ENCODE measurements at places on chromosomes 12 and 14.

GRCh38 chr12:57521525-57522010 lies 1.1 kb upstream of the MBD6 start:
- no peak for DNase-seq

DNA sequence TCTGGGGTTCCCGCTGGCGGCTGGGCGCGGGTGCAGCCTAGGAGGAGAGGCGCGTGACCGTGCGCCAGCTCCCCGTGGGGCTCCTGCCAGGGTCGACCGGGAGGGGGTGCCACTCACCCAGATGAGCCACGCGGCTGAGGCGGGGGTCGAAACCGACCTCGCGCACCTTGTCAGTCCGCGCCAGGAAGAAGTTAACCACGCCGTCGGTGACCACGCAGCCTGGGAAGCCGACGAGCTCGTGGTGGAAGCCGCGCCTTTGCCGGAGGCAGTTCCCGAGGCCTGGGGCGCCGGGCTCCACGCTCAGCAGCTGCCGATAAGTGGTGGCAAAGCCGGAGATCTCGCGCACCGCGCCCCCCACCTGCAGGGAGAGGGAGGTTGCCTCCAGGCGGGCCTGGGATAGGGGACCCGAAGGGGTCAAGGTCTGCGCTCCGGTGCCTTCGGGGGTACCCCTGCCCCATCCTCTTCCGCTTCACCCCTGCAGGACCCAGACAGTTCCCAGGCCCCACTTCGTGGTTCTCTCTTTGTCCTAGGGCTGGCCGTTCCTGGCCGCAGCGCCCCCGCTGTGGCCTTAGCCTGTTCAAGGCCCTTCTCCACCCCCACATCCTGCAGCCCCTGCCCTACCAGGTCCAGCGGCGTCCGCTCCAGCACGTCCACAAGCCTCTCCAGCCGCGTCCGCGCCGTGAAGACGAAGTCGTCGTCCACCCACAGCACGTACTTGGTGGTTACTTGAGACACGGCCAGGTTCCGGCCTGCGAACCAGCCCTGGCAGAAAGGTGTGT lies 5.3 kb downstream of the B4GALNT1 start:
- DNase-seq = no peak

GRCh38 chr12:111687952-111688351 lies 2.1 kb downstream of the ACAD10 start:
- no peak for DNase-seq

GRCh38 chr14:100039903-100040302 lies 25.3 kb upstream of the EVL start:
- no peak for DNase-seq

GRCh38 chr12:2382370-2383155 lies 329.8 kb downstream of the CACNA1C start:
- peak; percentile 32 for DNase-seq

DNA sequence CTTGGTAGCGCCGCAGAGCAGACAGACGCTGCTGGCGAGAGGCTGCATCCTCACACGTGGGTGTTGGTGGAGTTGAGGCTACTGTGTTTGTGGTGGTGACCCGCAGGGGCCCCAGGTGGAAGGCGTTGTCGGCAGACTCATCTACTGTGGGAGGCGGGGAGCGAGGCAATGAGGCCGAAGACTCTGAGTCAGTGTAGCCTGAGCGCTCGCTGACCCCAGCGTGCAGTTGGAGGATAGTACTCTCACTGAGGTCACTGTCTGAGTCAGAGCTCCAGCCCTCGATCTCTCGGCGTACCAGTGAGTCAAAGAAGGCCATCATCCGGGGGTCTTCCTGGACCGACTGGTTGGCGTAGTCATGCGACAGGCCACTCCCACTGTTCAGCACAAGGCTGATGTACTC lies 76.0 kb upstream of the ACTN1 start:
- no peak for DNase-seq

GRCh38 chr14:105090493-105091053 lies 25.3 kb upstream of the GPR132 start:
- DNase-seq = peak; percentile 41

- no peak for DNase-seq
Measured at GRCh38 chr12:12938541-12938940, 13.4 kb downstream of the GPRC5D start.

- peak; percentile 6 for DNase-seq
Measured at GRCh38 chr12:29350080-29350479, 30.9 kb downstream of the ERGIC2 start.

DNA sequence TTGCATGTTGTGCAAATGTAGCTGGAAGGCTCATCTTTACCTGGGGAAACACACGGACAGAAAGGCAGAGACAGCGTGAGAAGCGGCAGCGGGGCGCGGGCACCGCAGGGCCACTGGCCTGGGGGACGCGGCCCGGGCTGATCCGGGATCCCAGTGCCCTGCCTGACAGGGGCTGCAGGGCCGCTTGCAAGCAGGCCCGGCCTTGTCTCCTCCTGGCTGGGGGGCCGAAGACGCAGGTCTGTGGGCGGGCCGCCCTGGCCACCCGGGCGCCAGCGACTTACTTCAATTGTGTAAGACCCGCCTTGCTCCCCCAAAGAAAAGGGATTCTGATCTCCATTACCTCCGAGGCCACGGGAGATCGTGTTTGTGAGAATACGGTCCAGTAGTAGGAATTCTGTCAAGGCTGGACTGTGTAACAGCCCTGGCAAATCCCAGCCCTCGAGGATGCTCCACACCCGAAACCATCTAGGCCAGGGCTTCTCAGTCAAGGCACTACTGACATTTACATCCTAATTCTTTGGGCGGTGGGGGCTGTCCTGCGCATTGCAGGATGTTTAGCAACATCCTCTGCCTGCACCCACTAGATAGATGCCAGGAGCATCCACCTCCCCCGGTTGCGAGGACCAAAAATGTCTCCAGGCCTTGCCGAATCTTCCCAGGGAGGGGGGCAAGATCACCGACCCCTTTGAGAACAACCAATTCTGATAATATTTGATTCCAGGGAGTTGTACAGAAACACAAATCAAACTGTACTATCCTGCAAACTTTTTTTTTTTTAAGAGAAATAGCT lies 95.6 kb downstream of the BCL11B start:
- no peak for DNase-seq

DNA sequence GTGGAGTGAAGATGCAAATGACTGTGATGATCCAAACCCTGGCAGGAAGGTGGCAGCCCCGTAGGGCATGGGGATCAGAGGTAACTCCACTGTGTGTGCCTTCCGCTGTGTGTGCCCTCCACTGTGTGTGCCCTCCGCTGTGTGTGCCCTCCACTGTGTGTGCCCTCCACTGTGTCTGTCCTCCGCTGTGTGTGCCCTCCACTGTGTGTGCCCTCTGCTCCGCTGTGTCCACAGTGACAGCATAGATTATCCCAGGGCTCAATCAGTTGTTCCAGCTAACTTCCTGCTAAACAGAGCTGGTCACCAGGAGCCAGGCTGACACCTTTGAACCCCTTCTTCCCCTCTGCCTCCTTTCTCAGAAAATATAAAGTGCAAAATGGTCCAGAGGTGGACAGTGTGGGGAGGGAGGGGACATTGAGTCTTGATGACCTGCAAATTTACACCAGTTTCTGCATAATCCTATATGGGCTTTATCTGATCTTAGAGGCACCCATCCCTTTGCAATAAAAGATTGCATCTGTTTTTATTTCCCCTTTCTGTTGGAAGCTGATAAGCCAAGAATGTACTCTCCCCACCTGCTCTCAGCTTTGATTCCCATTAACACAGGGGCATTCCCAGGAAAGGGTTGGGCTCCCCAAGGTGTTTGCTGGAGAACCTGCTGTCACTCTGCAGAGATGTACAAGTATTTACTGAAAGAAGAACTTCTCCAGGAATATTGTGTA lies 21.6 kb upstream of the HNF1A start:
- DNase-seq = no peak

- no peak for DNase-seq
Measured at GRCh38 chr12:57523706-57524614, 1.3 kb downstream of the MBD6 start.

- DNase-seq = no peak
Measured at GRCh38 chr12:98736352-98737321, 91.5 kb downstream of the APAF1 start.

- DNase-seq = no peak
Measured at GRCh38 chr14:62943202-62943601, 102.1 kb downstream of the KCNH5 start.
